ENCODE measurements at places on chromosomes 5 and 9.

DNA sequence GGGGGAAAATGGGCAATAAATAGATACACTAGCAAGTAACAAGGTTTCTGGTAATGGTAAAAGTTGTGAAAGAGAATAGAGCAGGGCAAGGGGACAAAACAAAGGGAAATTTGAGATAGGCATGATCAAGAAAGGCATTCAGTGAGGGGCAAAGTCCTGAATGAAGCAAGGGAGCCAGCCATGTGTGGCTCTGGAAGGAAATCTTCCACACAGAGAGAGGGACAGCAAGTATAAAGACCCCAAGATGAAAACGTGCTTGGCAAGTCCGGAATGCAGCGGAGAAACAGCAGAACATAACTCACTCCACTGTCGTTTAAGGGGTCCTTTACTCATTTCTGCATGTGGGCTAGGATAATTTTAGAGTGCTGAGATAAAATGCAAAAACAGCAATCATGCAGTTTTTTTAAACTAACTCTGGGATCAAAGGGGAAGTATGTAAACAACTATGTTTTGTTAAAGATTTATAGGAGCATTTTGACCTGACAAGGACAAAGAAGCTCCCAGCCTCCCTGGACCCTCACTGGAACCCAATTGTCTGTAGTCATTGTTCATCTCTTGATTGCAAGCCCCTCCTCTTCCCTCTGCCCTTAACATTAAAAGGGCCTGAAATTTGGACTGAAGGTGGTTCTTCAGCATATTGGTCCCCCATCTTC, 22.9 kb upstream of the AOPEP start:
- no peak for DNase-seq

- DNase-seq, result no peak
These were observed 3.4 kb upstream of the CEP72 start for GRCh38 chr5:608429-609370.

GRCh38 chr9:70517926-70518610, 103.6 kb upstream of the KLF9 start:
- no peak for DNase-seq

DNA sequence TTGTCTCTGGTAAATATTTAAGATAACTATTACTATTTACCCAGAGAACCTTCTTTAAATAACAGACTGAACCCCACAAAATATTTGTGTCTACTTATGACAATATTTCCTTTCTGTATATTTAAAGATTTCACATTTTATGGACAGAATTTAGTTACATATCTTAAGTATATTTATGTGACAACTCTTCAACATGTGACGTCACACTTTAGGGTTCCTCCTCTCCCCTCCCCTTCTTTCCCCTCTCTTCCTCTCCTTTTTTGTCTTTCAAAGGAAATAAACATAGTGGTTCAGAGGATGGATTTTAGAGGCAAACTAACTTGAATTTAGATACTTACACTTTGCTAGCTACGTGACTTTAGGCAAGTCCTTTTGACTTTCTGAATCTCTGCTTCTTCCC, 655.6 kb upstream of the NUDT12 start:
- no peak for DNase-seq

GRCh38 chr5:51731421-51732029, 348.3 kb downstream of the ISL1 start:
- no peak for DNase-seq

- DNase-seq, result no peak
These were observed 73.8 kb upstream of the CPLX2 start for GRCh38 chr5:175797521-175798038.

DNA sequence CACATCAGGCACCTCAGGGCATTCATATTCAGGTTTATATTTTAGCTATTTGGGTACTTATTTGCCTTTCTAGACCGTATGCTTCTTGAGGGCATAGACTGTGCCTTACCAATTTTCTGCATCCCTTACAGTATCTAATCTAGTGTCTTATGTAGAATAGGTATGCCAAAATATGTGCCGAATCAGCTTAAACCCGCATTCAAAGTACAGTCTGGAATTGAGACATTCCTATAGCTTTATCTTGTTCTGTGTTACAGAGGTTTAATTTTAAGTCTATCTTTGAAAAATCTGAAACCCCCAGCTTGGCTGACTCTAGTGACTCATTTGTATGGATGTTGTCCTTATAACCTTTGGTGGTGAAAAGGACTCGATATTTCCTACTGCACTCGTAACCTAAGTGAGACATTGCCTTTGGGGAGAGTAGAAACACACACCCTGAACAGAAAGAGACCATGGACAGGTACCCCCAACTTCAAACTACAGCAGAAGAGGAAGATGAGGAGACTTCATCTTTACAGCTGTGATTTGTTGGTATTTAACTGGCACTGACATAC, 27.0 kb upstream of the TMOD1 start:
- no peak for DNase-seq

DNA sequence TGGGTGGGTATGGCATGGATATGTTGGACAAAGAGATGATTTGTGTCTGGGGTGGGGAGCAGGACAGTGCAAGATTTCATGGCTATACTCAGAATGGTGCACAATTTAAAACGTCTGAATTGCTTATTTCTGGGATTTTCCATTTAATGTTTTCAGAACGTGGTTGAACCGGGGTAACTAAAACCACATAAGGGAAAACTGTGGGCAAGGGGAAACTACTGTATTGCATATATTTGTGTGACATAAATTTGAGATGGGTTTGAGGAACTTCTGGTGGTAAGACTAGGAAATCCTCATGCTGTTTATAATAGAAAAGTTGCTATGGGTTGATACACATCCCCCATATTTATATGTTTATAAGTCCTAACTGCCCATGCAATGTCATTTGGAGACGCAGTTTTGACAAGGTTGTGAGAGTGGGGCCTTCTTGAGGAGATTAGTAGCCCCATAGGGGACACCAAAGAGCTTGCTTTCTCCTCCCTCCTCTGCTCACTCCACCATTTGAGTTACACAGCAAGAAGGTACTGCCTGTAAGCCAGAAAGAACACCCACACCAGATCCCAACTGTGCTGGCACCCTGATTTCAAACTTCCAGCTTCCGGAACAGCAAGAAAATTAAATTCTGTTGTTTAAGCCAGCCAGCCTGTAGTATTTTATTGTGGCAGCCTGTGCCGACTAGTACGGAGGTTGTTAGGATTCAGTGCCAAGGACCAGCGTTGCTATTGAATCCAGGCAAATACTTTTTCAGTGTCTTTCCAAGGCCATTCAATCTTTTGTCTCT, 2118.9 kb downstream of the MAT2B start:
- no peak for DNase-seq

- DNase-seq, result no peak
These were observed 144.5 kb downstream of the UNC13B start for GRCh38 chr9:35306283-35306682.

DNA sequence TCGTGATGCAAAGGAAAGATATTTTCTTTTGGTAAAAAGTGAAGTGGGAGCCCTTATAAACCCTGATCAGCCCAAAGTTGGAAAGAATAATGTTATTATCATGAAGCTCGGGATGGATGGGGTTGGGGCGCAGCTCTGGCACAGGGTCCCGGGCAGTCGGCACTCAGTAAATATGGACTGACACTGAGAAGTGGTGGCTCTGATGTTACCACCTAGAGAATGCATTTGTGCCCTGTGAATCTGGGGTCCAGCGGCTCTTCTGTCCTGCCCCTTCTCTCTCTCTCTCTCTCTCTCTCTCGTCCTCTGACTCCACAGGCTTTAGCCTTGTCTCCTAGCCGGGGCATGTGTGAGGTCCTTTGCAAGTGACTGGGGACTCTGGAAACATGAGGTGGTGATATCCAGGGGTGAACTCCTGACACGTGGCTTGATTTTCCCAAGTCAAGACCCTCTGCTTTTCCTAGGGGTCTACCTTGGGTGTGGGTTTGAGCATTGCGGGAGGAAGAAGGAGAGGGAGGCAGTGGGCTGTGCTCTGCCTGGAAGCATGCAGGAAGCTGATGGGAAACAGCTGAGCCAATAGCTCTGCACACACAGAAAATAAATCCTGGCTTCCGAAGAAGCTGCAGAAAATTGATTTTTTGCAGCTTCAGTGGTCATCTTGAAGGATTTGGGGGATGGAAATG, 162.7 kb downstream of the MACROH2A1 start:
- DNase-seq, result no peak

- no peak for DNase-seq
These were observed 133.3 kb upstream of the ELL2 start for GRCh38 chr5:96094904-96095303.

DNA sequence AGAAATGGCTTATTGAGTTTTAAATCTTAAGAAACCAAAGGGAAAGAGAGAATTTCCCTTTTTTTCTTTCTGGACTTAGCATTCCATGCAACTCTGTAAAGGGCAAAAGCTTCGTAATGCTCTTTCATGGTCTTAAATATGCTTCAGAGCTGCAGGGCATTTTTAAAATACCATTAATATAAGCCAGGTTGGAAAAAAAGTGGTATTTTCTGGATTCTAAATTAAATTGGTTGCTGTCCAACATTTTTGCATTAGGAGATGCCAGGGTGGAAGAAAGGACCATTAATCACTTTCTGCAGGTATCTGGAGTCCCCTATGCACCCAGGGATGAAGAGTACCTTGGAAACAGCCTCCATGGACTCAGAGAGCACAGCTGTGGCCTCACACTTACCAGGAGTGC, 215.1 kb upstream of the DAPK1 start:
- DNase-seq, result no peak

DNA sequence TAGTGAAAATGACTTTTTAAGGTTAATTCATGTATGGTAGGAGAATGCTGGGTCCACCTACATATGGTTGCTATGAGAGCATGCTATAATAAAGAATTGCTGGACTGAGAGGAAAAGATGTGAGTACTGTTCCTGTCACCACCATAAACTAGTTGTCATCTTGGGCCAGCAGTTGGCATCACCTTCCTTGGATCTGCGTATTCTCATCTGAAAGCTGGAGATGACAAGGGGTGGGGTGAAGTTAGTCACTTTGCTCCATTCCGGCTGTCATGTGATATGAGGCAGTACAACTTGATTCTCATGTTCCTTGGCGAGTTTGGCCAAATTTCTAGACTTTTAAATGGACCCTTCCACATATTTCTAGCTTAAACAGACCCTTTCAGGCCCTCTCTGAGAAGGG, 33.3 kb downstream of the PIP5K1B start:
- DNase-seq, result no peak

DNA sequence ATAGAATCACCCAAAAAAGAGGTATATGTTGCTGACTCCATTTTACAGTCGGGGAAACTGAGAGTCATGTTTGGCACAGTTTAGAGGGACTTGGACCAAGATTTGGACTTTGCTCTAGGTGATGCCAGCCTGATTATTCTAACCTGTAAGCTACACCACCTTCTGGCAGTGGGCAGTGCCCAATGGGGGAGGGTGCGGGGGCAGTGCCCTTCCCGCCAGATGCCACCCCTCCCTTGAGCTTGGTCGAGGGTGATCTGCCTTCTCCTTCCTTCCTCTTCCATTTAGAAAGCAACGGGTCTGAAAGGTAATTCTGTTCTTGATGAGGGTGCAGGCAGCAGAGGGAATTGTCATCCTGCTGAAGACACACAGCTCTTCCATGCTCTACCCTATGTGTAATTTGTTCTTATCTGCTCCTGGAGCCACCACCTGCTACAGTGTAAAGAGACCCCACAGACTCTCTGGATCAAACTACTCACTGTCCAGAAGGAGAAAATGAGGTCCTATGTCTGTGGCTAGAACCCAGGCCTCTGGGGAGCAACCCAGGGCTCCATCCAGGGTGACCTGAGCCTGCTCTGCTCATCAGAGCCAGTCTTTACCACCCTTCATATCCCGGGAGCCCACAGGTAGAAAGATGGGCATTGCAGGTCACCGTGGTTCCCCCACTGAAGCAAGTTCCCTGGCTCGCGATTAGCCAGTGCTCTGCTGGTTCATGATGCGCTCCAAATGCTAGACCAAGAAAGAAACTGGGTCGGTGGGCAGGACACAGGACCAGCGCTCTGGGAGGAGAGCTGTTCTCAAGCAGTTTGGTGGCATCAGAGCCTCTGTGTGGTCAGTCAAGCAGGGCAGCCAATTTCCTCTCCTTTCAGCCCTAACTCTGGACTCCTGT, 156.2 kb downstream of the RGS3 start:
- DNase-seq, result no peak

DNA sequence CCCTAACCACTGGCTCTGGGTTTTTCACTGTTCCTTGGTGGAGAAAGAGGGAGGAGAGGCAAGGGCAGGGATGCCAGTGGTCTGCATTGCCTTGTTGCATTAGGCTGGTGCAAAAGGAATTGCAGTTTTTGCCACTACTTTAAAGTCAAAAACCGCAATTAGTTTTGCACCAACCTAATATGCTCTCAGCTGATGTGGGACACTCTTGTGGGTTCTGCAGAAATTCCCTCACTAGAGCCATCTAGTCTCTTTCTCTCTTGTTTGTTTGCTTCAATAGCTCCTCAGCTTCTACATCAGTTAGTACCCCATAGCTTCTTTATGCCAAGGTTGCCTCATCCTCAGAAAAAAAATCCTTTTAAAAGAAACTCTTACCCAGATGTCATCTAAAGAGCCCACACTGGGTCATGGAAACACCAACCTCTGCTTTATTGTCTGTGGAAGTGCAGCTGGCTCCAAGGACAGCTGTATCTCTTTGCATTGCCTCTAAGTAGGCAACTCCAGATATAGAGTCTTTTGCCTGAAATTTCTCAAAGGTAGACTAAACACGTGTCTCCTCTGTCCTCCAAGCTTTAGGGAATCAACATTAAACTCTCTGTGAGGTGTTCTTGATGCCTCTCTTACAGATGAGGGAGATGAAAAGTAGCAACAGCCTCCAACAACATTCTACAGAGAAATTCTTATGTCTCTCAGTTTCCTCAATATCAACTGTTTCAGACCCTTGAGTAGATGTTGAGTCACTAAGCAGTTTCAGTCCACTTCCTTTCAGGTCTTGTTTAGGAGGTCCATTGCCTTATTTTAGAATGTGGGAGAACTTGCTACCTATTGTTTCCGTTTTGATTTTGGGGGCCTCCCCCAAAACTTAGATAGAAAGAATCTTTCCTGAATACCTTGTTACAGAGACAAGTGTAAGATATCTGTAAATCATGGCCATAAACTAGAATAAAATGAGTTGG, 84.9 kb upstream of the MEF2C start:
- DNase-seq, result no peak

DNA sequence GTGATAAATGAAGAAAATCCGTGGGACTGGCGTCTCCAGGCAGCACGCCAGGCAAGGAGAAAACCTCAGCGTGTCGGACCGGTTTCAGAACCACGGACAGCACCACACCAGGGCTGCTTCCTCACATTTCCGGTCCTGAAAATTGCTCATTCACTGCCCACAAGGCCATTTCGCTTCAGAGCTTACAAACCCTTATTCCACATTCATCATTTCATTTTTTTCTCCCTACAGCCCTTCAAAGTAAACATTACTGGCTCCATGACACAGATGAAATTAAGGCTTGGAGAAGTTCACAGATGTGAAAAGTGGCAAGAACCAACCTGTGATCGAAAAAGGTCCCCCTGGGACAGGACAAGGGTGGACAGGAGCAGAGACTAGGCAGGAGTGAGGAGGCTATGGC, 1.5 kb upstream of the GPRIN1 start:
- DNase-seq, result peak; percentile 29

GRCh38 chr5:132257131-132258101, at the start of gene PDLIM4:
Gene PDLIM4 (plus strand): TSS chr5:132257696. CDS start chr5:132257735, 39 bp downstream.
- no peak for DNase-seq

- no peak for DNase-seq
These were observed 446.1 kb upstream of the CDH10 start for GRCh38 chr5:25090854-25091253.

- DNase-seq, result no peak
These were observed 64.2 kb downstream of the RFK start for GRCh38 chr9:76330034-76330433.

Data from activated T-cell treated with anti-CD3 and anti-CD28 coated beads, Interleukin-2, amount 50 U/mL, for 4 hours (primary cell).